ENCODE measurements at places on chromosomes 6 and 20. TPM values are rescaled to one million over a fixed set of nuclear protein-coding genes. Genes with fewer than 3 reads are reported as not detected.

The GSTA3 gene
- not detected for total RNA-seq

The TMEM14A gene
- 35.0 TPM for total RNA-seq

The THBD gene
- total RNA-seq, result 32.0 TPM

The TCP11 gene
- total RNA-seq, result not detected

The ZNF217 gene
- 20.6 TPM for total RNA-seq

The TRIM15 gene
- total RNA-seq, result 0.09 TPM

The ANGPT4 gene
- 0.01 TPM for total RNA-seq

The DNAH8 gene
- not detected for total RNA-seq

The OR2H2 gene
- total RNA-seq, result not detected

The POPDC3 gene
- total RNA-seq, result 26.4 TPM

The PLCB1 gene
- 0.85 TPM for total RNA-seq

The SCGN gene
- 0.30 TPM for total RNA-seq

The IPCEF1 gene
- 0.16 TPM for total RNA-seq

The PAX1 gene
- 0.05 TPM for total RNA-seq

The MATN4 gene
- 0.06 TPM for total RNA-seq

The CCDC170 gene
- total RNA-seq, result 0.18 TPM

The SLC12A5 gene
- total RNA-seq, result 15.1 TPM

The CCN5 gene
- total RNA-seq, result 29.3 TPM

The CD109 gene
- total RNA-seq, result 39.7 TPM

The GPSM3 gene
- total RNA-seq, result 0.35 TPM

The HLA-DMA gene
- 3.6 TPM for total RNA-seq
